ENCODE measurements at places on chromosomes 2 and 18.

GRCh38 chr18:66328296-66328878, 275.5 kb downstream of the CDH19 start:
- DNase-seq: no peak

GRCh38 chr2:137262594-137262993, 497.2 kb downstream of the THSD7B start:
- no peak for DNase-seq

GRCh38 chr2:125698280-125698679, 957.7 kb upstream of the GYPC start:
- no peak for DNase-seq

- no peak for DNase-seq
These were observed 13.4 kb downstream of the IL1R1 start for GRCh38 chr2:102155703-102156515.

DNA sequence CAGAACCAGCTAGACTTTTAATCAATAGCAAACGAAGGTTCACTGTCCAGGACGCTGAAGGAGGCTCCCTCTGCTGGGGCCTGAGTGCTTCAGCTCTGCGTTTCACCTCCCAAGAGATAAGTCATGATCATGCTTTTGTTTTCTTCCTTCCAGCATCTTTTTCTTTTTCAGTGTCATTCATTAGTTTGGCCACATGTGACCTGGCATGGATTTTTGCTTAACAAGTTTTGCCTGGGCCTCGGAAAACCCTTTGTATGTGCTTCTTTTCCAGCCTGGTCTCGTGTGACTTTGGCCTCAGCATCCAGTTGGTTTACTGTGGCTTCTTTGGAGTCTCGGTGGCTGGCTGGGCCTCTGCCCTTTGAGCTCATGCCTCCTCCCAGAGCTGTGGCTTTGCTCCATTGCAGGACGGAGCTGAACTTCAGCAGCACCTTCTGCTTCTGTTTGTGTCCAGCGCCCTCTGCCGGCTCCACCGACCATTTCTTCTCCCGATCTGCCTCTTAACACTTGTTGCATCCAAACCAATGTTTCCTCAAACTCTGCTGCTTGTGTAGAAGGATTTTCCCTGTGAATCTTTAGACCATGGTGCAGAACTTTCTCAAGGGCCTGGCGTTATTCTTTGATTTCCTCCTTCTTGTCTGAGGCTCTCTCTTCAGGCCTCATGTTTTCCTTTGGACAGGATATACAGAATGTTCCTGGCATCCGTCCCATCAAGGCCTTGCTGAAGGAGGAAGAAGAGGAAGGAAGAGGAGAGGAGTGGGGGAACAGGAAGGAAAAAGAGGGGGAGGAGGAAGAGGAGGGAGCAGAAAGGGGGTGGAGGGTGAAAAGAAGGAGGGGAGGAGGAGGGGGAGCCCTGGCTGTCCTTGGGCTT, 23.6 kb upstream of the HES6 start:
- peak; percentile 81 for DNase-seq

DNA sequence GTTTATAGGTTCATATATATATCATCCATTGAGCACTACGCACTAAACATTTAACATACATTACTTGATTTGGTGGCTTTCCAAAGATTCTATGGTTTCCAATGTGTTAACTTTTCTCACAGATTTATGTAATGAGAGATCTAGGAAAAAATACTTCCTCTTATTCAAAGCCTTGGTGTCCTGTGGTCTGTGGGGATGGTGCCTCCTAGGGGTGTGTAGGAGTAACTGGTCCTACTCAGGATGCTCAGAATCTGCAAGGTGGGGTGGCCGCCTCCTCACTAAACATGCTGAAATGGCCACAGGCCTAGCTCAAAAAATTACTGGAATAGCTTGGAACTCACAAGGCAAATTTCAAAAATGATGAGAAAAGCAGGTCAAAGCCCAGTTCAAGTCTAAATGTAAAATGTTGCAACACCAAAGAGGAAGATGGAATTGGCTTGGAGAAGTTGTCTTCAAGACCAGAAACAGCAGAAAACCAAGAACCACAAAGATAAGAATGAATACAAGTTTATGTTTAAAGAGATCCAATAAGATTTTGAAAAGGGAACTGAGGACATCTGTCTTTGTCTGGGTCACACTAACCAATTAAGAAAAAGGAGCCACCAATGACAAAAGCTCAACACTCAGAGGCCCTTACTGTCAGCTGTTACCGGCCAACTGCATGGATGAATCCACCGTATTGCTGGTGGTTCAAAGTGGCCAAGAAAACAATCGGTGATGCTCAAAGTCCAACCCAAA, 11.5 kb downstream of the GPR55 start:
- no peak for DNase-seq

GRCh38 chr2:774436-774835, 97.2 kb upstream of the TMEM18 start:
- peak; percentile 13 for DNase-seq

DNA sequence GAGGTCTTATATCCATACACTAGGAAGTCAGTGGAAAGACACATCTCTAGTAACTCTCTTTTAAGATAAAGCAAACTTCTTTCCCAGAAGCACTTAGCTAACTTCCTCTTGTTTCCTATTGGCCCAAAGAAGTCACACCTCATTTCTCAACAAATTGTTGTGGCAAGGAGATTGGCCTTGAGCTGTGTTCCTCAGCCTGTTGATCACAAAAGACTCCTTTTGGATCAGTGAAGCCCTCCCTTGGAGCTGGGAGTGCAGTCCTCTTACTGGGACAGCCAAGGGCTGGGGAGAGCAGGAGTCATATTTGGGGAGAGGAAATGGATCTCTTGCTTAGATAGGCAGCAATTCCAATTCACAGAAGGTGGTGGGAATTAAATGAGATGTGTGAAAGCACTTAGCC, 51.2 kb upstream of the DAPL1 start:
- no peak for DNase-seq

DNA sequence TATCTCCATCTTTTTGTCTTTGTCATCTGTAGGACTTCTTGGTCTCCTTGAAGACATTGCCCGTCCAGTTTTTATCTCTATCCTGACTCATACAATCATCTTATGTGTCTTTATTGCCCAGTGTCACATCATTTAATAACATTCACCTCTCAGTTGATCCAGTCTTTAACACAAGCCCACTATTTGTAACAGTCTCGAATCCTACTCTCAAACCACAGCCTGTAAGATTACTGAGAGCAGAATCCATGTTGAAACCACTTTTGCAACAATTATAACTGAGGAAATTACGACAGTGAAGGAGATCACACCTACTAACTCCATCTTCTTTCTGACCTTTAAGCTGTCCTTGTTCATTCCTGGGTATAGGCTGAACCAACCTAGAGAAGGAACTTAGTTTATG, 1206.0 kb upstream of the ZEB2 start:
- no peak for DNase-seq

GRCh38 chr2:140422759-140423158, 1642.6 kb upstream of the NXPH2 start:
- DNase-seq: no peak

GRCh38 chr2:195513119-195513518, 143.9 kb upstream of the SLC39A10 start:
- DNase-seq: no peak

- no peak for DNase-seq
These were observed 139.2 kb upstream of the MYO3B start for GRCh38 chr2:170038734-170039133.

- no peak for DNase-seq
These were observed 7.8 kb upstream of the GIGYF2 start for GRCh38 chr2:232689152-232689910.

DNA sequence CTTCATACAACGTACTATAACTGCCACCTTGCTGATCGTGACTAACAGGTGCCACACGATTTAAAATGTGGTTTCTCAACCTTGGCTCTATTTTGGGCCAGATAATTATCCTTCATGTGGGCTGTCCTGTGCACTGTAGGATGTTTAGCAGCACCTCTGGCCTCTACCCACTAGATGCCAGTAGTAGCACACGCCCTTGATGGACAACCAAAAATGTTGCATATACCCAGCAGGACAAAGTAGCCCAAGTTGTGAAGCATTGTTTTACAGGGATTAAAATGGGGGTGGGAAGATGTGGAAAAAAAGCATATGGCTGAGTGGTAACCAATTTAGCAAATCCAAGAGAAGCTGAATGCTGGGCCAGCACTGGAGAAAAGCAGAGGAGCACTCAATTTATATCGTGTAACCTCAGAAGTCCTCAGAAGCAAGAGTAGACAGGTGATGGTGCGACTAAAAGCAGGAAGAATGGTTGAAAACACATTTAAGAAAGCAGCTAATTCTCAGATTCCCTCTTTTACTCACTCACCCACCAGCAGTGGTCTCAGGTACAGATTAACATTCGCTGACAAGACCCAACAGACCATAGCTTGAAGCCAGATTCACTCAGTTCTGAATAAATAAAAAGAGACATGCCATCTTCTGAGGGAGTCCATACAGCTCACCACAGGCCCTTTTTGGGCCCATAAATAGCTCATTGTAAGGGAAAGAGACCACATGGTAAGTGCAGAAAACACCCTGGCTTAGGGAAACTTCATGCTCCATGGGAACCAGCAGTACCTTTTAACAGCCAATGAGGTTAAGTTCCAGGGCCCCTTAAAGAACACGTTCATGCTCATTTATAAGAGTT, 50.6 kb downstream of the RAPH1 start:
- DNase-seq: peak; percentile 58

DNA sequence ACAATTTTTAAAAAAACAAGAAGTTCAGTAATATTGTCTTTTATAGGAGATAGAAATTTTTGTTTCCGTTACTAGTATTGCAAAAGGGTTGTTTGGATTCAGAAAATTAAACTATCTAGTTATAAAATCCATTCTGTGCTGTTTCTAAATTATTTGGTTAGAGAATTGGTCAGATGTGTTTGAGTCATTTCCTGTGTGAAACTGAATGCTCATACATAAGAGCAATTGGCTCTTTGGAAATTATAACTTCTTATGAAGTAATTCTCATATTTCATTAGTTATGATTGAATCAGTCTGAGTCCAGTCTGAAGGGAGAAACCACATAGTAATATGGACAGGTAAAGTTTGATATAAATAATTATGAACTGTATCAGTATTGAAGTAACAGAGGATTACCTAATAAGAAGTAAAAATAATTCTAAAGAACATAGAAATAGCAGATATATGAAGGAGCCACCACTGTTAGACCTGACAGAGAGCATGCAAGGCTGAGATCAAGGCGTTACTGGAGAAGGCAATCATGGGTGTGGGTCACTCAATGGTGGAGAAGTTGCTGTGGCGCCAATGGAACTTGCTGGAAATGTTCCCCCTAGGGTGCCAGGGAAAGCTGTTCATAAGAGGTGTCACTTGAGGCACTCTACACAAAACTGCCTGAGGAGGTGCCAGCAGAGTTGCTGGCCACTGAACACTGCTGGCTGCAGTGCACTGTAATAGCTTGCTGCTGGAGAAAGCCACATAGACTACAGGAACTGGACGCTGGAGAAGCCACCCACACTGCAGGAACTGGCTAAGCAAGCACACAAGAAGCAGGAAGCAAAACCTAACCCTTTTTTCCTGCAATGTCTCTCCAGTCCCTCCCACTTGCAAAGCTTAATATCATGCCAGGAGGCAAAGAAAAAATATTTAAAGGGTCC, 18.0 kb upstream of the FAP start:
- peak; percentile 12 for DNase-seq

DNA sequence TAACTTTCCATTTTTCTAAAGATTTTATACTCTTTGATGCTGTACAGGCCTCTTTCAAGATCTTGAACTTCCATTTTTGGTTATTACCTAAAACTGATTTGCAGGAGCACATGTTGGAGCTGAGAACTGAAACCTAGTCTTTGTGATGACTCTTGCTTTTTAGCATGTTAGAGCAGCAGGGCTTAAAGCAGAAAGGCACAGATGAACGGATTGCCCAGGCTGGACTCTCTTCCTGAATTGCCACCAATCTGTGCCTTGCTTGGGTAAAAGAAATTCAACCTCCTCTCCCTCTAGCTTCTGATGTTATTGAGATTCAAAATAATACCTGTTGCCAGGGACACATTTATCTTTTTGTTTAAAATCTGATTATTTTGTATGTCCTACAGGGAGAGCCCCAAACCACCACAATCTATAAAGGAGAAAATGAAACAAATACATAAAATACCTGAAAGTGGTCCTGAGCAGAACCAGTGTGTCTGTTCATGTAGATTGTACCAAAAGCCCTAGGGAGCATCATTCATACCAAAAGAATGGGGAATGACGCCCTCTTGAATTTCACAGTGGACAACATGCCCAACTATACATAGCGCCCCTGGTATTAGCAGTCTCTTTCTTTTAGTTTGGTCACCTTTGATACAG, 277.0 kb upstream of the MAP2 start:
- no peak for DNase-seq

DNA sequence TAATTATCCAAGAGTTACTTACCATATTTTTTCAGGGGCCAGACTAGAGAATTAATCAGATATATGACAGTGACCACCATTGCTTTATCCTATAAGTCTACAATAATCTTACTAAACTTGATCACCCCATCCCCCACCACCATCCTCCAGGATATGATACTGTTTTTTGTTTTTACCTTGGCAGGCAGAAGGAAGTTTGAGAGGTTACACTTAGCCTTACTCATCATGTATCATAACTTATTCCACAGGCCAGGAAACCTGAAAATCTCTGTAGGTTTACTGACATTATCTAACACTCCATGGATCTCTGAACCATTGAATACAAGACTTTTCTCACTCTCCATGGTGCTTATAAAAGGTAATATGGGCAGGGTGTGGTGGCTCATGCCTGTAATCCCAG, 602.7 kb downstream of the KCNJ3 start:
- no peak for DNase-seq

GRCh38 chr18:7760967-7761948, 194.1 kb downstream of the PTPRM start:
- no peak for DNase-seq

GRCh38 chr2:151634736-151635467, 99.4 kb downstream of the NEB start:
- DNase-seq: no peak

GRCh38 chr2:182368446-182368845, 58.4 kb downstream of the PDE1A start:
- no peak for DNase-seq

GRCh38 chr2:199606193-199606780, 148.5 kb upstream of the SATB2 start:
- DNase-seq: no peak

DNA sequence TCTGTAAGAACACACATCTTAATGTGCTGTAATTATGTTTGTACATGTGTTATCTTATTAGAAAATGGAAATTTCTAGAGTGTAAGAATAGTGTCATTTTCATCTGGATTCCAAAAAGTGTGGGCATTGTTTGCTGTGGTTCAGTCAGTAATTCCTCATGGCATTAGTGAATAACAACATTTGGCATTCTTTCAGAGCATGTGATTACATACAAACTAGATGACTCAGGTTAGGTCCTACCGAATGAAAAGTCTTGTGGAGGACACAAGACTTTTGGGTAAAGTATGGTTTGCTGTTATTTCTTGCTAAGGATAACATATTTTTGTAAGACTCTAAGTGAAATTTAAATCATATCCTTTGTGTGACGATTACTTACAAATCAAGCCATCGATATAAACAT, 593.1 kb upstream of the NRXN1 start:
- DNase-seq: no peak
